ENCODE measurements at places on chromosomes 2 and 18.

GRCh38 chr2:207238831-207239701 lies 73.3 kb upstream of the KLF7 start:
- no peak for DNase-seq

GRCh38 chr2:181431674-181432073 lies 25.5 kb upstream of the ITGA4 start:
- DNase-seq, result no peak

GRCh38 chr18:1013951-1014350 lies 109.3 kb downstream of the ADCYAP1 start:
- no peak for DNase-seq

- DNase-seq, result no peak
Measured at GRCh38 chr2:128793404-128793803, 474.7 kb upstream of the HS6ST1 start.

GRCh38 chr2:46845542-46846486 lies 69.8 kb downstream of the MCFD2 start:
- DNase-seq, result no peak

GRCh38 chr2:72759755-72760154 lies 66.1 kb downstream of the EXOC6B start:
- DNase-seq, result no peak
